ENCODE measurements at places on chromosomes 6 and 20.

GRCh38 chr6:47235421-47235820, 74.3 kb downstream of the TNFRSF21 start:
- no peak for DNase-seq

DNA sequence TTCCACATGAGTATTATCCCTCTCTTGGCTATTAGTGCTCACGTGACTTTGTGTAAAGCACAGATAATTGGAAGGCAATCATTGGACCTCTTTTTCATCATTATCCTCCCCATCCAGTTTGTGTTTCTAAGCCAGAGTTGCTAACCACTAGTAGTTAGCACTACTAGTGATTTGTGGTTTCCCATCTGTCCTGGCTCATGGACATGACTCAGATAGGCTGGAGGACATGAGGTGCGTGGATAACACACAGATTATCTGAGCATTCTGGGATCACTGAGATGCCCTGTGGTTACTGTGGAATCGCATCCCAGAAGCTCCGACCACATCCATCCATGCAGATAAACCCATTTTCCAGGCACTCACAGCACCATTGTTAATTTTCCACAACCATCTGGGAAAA, 123.8 kb upstream of the NAA20 start:
- DNase-seq, result no peak

GRCh38 chr6:109082188-109082577, 12.5 kb downstream of the SESN1 start:
- DNase-seq, result no peak

DNA sequence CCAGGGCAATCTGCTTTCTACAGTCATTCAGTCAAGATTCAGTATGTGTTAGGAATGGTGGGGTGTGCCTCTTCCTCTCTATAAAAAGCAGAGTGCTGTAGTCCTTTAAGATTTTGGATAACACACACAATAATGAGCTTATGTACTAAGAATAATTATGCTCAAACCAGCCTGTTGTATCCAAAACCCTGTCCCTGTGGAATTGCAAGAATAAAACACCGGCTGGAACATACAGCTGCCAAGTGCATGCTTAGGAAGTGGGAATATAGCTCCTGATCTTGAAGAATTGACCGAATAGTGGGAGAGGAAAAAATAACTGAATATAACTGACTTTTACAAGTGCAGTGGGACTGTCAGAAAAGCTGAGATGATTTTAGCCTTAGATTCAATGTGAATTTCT, 979 bp upstream of the MOCS1 start:
- no peak for DNase-seq

- DNase-seq, result no peak
These were observed 205.9 kb downstream of the CLVS2 start for GRCh38 chr6:123201869-123202372.

GRCh38 chr6:23006656-23007055, 437.3 kb downstream of the HDGFL1 start:
- no peak for DNase-seq

DNA sequence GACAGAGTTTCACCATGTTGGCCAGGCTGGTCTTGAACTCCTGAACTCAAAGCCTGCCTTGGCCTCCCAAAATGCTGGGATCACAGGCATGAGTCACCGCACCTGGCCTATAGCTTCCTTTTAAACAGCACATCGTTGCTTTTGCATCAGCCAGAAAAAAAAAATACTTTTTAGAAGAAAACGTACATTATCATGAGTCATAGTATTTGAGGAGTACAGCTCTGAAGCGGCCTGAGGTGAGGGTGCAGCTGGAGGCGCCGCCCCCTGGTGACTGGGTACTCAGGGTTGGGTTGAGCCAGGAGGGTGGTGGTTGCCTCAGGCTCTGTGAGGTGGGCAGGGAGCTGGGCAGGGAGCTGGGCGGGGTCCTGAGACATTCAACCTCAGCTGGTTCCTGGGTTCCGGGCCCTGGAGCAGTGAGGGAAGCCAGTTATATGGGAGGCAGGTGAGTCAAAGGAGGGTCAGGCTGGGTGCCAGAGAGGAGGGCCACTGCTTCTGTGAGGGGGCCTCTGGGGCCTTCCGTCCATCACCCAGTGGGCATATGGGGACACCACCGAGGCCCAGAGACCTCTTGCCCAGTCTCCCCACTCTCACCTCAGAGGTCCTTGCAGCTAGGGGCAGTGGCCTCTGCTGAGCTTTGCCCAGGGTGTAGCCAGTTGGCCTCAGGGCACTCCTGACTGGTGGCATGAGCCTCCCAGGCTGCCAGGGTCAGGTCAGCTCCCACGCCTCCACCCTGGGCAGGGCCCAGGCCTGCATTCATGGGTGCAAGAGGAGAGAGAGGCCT, 11.7 kb upstream of the ID1 start:
- DNase-seq, result no peak

- no peak for DNase-seq
These were observed 171.7 kb upstream of the CCN2 start for GRCh38 chr6:132122871-132123270.

- DNase-seq, result no peak
These were observed 2.9 kb upstream of the TRMT11 start for GRCh38 chr6:125983246-125983945.

DNA sequence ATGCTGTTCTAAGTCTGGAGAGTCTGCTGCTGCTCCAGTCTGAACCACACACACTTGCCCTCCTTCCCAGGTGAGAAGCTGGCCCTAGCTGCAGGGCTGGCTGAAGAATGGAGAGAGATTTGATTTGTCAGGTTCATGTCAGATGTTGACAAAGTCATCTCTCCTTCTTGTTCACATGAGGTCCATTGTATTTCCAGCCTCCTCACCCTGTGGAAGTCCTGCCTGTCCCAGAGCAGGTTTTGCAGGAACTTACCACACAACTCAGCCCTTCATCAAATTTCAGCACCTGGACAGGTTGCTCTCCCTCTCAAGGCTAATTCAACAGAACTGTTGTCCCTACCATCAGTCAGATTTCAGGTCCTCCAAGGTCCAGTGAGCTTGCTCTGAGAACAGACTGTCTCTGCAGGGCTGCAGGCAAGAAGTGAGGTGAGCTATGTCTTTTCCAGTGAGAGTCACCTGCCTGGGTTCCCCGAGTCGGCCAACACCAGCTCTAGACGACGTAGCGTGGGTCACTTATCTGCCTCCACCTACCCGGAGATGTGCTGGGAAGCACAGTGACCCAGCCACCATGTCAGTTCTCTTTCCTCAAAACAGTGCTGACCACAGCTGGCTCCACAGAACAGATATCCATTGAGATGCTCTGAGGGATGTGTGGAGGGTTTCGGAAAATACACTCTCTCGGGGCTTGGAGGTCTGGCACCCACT, 58.0 kb upstream of the CD93 start:
- no peak for DNase-seq

Data from left renal pelvis (tissue), 4 donors.